ENCODE measurements at places on chromosomes 1 and 21. TPM values are rescaled to one million over a fixed set of nuclear protein-coding genes. Genes with fewer than 3 reads are reported as not detected.

GRCh38 chr1:37807220-37807554 lies 403 bp upstream of the C1orf122 start:
- peak overlapping the region; percentile 96 for H3K27ac ChIP-seq
- no peak for DNase-seq
- H3K36me3 ChIP-seq, result peaks cover 43% of the 10 kb centered on the region
- H3K27me3 ChIP-seq, result no peaks in the 10 kb centered on the region
- H3K4me3 ChIP-seq, result peak overlapping the region; percentile 88

DNA sequence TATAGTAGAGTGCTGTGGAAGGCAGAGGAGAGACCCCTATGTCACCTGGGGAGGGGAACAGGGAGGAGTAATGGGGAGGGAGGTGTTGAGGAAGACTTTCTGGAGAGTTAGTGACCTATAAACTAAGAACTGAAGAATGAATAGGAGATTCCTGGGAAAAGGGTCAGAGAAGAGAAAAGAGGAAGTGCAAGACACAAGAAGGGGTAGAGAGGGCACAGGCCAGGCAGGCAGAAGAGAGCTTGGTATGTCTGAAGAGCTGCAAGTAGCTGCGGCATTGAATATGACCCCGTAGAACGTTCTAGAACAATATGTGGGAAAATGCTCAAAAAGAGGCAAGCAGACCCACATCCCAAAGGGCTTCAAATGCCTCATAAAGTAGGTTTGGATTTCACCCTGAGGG lies 361.2 kb downstream of the PRDM2 start:
- H3K4me1 ChIP-seq, result no peaks in the 10 kb centered on the region
- no peak for DNase-seq
- no peak overlapping the region for H3K27ac ChIP-seq
- H3K36me3 ChIP-seq, result no peaks in the 10 kb centered on the region
- no peaks in the 10 kb centered on the region for H3K27me3 ChIP-seq

- no peaks in the 10 kb centered on the region for H3K27me3 ChIP-seq
- no peak for DNase-seq
- H3K4me3 ChIP-seq, result no peak overlapping the region
- no peak overlapping the region for H3K27ac ChIP-seq
Measured at GRCh38 chr1:90127288-90127953, 132.5 kb downstream of the ZNF326 start.

DNA sequence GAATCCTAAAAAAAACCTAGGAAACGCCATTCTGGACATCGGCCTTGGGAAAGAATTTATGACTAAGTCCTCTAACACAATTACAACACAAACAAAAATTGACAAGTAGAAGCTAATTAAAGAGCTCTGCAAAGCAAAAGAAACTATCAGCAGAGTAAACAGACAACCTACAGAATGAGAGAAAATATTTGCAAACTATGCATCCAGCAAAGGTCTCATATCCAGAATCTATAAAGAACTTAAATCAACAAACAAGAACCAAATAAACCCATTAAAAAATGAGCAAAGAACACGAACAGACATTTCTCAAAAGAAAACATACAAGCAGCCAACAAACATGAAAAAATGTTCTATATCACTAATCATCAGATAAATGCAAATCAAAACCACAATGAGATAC lies 58.6 kb downstream of the PTGFR start:
- no peaks in the 10 kb centered on the region for H3K36me3 ChIP-seq
- H3K27me3 ChIP-seq, result no peaks in the 10 kb centered on the region
- no peak overlapping the region for H3K27ac ChIP-seq
- DNase-seq, result no peak
- no peaks in the 10 kb centered on the region for H3K4me1 ChIP-seq

GRCh38 chr1:201312298-201312697 lies 29.0 kb downstream of the PKP1 start:
- no peak overlapping the region for H3K4me3 ChIP-seq
- DNase-seq, result no peak
- no peaks in the 10 kb centered on the region for H3K4me1 ChIP-seq
- no peaks in the 10 kb centered on the region for H3K27me3 ChIP-seq
- H3K27ac ChIP-seq, result no peak overlapping the region

- H3K4me1 ChIP-seq, result peaks cover 11% of the 10 kb centered on the region
- H3K4me3 ChIP-seq, result no peak overlapping the region
- peaks cover 21% of the 10 kb centered on the region for H3K36me3 ChIP-seq
- no peaks in the 10 kb centered on the region for H3K27me3 ChIP-seq
- no peak overlapping the region for H3K27ac ChIP-seq
Measured at GRCh38 chr1:165737196-165737595, 31.5 kb downstream of the TMCO1 start.

- no peak overlapping the region for H3K27ac ChIP-seq
- no peaks in the 10 kb centered on the region for H3K27me3 ChIP-seq
- H3K4me1 ChIP-seq, result no peaks in the 10 kb centered on the region
- H3K36me3 ChIP-seq, result no peaks in the 10 kb centered on the region
- no peak overlapping the region for H3K4me3 ChIP-seq
- DNase-seq, result no peak
Measured at GRCh38 chr1:187038784-187039183, 210.0 kb downstream of the PLA2G4A start.

The CLCA1 gene
- total RNA-seq, result not detected

GRCh38 chr1:85407746-85408377 lies 57.1 kb downstream of the DDAH1 start:
- DNase-seq, result no peak
- no peaks in the 10 kb centered on the region for H3K36me3 ChIP-seq
- no peak overlapping the region for H3K4me3 ChIP-seq
- H3K4me1 ChIP-seq, result peaks cover 26% of the 10 kb centered on the region
- H3K27ac ChIP-seq, result peak overlapping the region; percentile 32
- H3K27me3 ChIP-seq, result no peaks in the 10 kb centered on the region

The SPATA21 gene
- total RNA-seq, result not detected

GRCh38 chr1:169670836-169671235 lies 40.6 kb downstream of the SELL start:
- H3K4me3 ChIP-seq, result no peak overlapping the region
- DNase-seq, result no peak
- H3K36me3 ChIP-seq, result no peaks in the 10 kb centered on the region

DNA sequence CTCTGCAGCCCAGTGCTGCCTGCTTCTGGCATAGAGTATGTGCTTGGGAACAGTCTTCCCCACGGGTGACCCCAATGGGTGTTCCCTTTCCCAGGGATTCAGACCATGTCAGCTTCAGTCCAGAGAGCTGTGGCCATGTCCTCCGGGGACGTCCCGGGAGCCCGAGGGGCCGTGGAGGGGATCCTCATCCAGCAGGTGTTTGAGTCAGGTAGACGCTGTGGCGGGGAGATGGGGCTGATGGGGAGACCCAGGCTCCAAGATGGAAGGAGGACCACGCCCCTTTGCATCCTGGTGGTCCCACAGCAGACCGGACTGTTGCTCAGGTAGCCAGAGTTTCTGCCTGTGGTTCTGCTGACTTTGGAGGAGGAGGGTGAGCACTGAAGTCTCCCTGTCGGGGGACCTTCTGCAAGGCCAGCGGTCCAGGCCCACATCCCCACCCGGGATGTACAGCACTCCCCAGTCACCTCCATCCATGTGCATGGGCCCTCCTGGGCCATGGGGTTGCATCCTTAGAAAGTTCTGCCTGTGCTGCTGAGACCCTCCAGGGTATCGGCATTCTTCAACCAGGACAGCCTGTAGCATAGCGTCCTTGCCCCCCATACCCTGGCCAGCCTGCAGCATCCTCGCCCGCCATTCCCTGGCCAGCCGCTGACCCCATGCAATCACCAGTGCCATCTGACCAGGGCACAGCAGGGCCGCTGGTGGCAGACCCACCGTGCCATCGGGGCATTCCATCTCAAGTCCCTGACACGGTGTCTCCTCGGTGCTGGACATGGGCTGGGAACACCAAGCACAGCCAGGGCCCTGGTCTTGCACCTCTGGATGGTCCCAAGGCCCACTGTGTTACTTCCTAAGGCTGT lies 2.8 kb downstream of the AIRE start:
- H3K4me3 ChIP-seq, result no peak overlapping the region
- H3K27me3 ChIP-seq, result no peaks in the 10 kb centered on the region
- H3K36me3 ChIP-seq, result no peaks in the 10 kb centered on the region

The GIPC2 gene
- 2.3 TPM for total RNA-seq

DNA sequence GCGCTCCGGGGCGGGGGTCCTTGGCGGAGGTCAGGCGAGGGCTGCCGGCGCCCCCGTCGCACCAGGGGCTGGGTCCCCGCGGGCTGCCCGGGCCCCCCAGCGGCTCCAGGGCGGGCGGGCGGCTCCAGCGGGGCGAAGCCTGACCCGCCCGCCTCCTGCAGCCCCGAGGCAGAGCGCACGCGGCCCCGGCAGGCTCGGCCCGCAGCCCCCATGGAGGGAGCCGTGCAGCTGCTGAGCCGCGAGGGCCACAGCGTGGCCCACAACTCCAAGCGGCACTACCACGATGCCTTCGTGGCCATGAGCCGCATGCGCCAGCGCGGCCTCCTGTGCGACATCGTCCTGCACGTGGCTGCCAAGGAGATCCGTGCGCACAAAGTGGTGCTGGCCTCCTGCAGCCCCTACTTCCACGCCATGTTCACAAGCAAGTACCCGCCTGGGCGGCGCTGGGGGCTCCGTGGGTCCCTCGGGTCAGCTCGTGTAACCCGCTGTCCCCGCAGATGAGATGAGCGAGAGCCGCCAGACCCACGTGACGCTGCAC lies 817 bp downstream of the KLHL17 start:
- H3K4me3 ChIP-seq, result peak overlapping the region; percentile 100
- no peak for DNase-seq
- peaks cover 39% of the 10 kb centered on the region for H3K4me1 ChIP-seq
- no peaks in the 10 kb centered on the region for H3K27me3 ChIP-seq

GRCh38 chr1:202023001-202023433 lies 12.6 kb downstream of the ELF3 start:
- H3K27ac ChIP-seq, result no peak overlapping the region
- no peaks in the 10 kb centered on the region for H3K4me1 ChIP-seq
- DNase-seq, result no peak
- H3K36me3 ChIP-seq, result no peaks in the 10 kb centered on the region

The DARS2 gene
- 11.2 TPM for total RNA-seq

GRCh38 chr1:153245466-153245865 lies 14.0 kb upstream of the LORICRIN start:
- peak; percentile 16 for DNase-seq
- H3K36me3 ChIP-seq, result no peaks in the 10 kb centered on the region
- H3K27me3 ChIP-seq, result no peaks in the 10 kb centered on the region
- H3K4me3 ChIP-seq, result no peak overlapping the region
- no peak overlapping the region for H3K27ac ChIP-seq
- no peaks in the 10 kb centered on the region for H3K4me1 ChIP-seq

- H3K36me3 ChIP-seq, result no peaks in the 10 kb centered on the region
- no peak overlapping the region for H3K27ac ChIP-seq
- DNase-seq, result no peak
Measured at GRCh38 chr1:51667561-51667960, 50.7 kb downstream of the OSBPL9 start.

GRCh38 chr1:2974701-2975301 lies 46.5 kb upstream of the ACTRT2 start:
- no peaks in the 10 kb centered on the region for H3K4me1 ChIP-seq
- no peaks in the 10 kb centered on the region for H3K27me3 ChIP-seq
- H3K4me3 ChIP-seq, result no peak overlapping the region
- no peaks in the 10 kb centered on the region for H3K36me3 ChIP-seq

DNA sequence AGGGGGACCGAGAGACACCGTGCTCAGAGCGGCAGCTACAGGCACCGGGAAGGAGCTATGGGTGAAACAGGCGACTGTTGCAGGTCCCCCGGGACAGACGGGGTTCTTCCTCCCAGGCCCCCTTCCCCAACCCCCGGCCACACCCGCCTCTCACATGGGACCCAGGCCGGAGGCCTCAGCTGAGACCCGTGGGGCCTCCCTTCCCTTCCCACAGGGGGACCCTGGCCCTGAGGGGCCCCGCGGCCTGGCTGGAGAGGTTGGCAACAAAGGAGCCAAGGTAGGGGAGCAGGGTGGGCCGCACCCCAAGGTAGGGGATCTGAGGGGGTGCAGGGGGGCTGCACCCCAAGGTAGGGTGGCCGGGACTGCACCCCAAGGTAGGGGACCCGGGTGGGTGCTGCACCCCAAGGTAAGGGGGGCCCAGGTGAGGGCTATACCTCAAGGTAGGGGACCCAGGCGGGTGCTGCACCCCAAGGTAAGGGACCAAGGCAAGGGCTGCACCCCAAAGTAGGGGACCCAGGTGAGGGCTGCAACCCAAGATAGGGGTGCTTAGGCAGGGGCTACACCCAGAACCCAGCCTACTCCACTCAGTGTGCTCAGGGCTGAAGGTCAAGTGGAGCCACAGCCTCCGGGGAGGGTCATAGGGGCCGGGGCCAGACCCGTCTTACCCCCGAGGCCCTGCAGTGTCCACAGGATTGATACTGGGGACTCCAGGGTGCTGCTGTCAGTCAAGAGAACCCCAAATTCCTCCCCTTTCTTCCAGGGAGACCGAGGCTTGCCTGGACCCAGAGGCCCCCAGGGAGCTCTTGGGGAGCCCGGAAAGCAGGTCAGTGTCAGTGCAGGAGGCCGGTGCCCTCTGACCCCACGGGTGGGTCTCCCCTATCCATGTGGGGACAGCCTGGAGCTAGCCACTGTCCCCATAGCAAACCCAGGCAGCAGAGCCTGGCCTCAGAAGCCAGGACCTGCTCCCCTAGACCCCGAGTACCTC lies 22.7 kb downstream of the COL6A2 start:
- peaks cover 90% of the 10 kb centered on the region for H3K36me3 ChIP-seq
- DNase-seq, result peak; percentile 50
- H3K27ac ChIP-seq, result no peak overlapping the region
- no peaks in the 10 kb centered on the region for H3K4me1 ChIP-seq

The LRRC53 gene
- total RNA-seq, result not detected

DNA sequence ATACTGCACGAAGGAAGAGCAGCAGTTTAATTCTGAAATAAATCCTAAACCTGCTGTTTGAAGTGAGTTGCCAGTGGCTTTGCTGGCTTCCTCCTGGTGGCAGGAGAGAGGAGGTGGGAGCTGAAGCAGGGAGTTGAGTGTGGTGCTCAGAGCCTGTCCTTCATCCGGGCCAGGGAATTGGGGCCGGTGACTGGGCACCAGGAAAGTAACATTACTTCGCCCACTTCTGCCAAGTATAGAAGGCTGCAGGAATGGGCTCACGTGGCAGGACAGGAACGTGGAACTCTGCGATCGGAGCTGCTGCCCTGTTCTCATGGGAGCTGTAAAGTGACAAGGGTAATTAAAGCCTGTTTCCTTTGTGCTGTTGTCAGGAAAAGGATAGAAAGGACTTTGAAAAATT lies 8.7 kb downstream of the TOR3A start:
- no peak overlapping the region for H3K4me3 ChIP-seq
- peak overlapping the region; percentile 43 for H3K27ac ChIP-seq
- DNase-seq, result no peak
- H3K4me1 ChIP-seq, result no peaks in the 10 kb centered on the region
- H3K36me3 ChIP-seq, result peaks cover 41% of the 10 kb centered on the region

DNA sequence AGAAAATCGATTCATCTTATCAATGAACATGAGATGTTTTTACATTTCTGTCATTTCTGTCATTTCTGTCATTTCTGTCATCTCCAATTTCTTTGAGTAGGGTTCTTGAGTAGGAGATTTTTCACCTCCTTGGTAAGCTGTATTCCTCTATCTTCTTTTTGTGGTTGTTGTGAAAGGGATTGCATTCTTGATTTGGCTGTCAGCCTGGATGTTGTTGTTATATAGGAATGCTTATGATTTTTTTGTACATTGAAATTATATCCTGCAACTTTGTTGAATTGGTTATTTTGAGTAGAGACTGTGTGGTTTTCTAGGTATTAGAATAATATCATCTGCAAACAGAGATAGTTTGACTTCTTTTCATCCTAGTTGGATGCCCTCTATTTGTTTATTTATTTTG lies 1233.7 kb downstream of the PLA2G4A start:
- no peak overlapping the region for H3K27ac ChIP-seq
- no peak for DNase-seq
- H3K36me3 ChIP-seq, result no peaks in the 10 kb centered on the region
- H3K4me3 ChIP-seq, result no peak overlapping the region
- no peaks in the 10 kb centered on the region for H3K27me3 ChIP-seq

Measured in right atrium auricular region (tissue), 2 donors.